Stimulated activated CD8-positive, alpha-beta memory T cell treated with anti-CD3 and anti-CD28 coated beads, Interleukin-7, amount 100 ng/mL, for 1 hour (primary cell): ENCODE measurements at places on chromosomes 1 and 21.

DNA sequence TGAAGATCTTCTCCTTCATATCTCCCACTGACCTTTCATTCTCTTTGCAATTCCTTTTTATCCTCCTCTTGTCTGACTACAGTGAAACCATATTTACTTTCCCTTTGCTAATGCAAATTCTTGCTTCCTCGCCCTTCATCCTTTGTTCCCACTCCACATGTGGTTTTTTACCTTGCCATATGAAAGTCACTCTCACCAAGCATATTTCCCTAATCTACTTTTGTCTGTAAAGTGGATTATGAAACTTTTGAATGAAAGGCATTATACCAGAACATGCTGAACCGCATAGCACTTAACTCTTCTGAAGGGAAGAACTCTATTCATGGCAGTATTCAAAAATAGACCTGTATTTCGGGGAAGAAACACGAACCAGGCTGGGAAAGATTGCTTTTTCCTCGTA, 8.0 kb upstream of the TMPRSS15 start:
- DNase-seq = no peak

GRCh38 chr1:31658721-31659120, 14.0 kb upstream of the PEF1 start:
- DNase-seq = no peak

- DNase-seq = no peak
Measured at GRCh38 chr1:66730462-66730861, 21.8 kb upstream of the DYNLT5 start.

GRCh38 chr1:33410091-33410701, 20.7 kb downstream of the PHC2 start:
- DNase-seq = no peak

DNA sequence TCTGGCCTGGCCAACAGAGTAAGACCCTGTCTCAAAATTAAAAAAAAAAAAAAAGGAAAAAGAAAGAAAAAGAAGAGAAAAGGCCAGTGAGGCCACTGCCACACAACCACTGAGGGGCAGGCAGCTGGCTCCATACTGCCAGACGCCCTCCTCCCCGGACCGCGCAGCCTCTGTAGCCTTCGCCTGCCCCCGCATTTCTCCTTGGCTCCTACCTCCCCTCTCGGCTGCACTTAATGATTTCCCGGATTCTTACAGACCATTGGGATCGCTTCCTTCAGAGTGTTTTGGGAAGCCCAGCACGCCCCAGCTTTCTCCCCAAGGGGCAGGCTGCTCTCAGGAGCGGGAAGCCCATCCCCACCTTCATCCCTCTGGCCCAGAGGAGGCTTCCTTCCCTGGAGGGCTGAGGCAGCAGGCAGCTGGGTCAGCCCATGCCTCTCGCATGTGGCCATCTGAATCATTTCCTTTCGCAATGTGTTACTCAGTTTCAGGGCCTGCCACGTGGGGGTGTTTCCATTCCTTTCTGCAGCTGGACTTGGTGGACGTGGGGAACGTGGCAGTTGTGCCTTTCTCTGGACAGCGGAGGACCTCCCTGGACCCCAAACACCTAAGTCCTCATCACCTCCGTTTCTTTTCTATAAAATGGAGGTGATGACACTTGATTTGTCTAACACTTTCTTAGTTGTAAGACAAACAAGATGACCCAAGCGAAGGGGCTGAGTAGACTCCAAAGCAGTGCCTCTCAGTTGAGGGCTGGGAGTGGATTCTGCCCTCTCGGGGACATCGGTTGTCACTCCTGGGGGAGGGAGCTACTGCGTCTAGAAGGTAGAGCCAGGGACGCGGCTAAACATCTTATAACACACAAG, 2.3 kb downstream of the SLC2A5 start:
- no peak for DNase-seq

DNA sequence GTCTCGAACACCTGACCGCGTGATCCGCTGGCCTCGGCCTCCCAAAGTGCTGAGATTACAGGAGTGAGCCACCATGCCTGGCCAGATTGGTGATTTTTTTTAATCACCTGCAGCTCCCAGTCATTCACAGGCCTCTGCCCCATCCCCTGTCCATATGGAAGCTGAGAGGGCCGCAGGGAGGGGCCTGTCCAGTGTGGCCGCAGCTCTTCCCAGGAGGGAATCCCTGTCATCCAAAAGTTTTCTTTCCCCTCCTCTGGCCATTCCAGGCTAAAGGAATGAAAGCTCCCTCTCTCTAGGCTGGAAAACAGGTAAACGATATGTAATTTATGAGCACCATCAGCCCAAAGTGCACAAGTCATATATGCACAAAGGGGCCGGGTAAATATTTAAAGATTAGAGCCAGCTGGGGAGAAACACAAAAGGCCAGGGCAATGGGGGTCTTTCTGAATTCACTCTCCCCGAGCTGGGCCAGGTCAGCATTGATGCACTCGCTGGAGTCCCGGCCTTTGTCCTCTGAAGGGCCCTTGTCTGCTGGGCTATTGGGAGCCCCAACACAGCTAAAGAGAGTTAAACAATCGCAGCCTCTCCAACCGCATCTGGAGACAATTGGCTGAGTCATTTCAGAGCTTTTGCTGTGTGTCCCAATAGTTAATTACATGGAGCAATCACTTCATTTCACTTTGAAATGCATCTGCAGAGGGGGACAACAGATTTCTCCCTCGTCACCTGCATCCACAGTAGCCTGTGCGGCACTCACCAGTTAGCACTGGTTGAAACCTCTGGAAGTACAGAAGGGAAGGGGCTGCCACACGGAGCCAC, 3.8 kb upstream of the HES3 start:
- no peak for DNase-seq

DNA sequence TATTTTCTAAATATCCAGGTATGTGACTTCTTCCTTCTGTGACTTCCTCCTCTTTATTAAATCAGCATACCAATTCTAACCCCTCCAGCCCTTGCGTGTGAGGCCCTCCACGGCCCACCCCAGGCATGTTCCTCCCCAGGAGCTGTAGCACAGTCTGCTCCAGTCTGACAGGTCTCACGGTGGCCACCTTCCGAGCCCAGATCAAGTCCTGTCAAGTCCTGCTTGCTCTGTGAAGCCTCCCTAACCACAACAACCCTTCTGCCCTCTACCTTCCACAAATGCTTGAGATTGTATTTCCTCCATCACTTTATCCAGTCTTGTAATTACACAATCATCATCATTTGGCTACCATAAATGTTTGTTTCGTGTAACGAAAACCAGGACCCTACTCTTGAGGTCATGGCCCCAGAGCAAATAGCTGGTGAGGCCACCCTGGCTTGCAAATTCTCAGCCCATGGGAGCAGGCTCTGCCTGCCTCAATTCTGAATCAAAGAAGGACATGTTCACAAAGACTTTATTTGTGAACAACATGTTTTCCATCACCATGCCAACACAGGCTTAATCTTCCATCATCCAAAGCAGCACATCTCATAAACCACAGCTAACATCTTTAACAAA, 33.0 kb upstream of the S100A7 start:
- no peak for DNase-seq

GRCh38 chr1:50985094-50985493, 15.0 kb downstream of the CDKN2C start:
- DNase-seq = no peak

DNA sequence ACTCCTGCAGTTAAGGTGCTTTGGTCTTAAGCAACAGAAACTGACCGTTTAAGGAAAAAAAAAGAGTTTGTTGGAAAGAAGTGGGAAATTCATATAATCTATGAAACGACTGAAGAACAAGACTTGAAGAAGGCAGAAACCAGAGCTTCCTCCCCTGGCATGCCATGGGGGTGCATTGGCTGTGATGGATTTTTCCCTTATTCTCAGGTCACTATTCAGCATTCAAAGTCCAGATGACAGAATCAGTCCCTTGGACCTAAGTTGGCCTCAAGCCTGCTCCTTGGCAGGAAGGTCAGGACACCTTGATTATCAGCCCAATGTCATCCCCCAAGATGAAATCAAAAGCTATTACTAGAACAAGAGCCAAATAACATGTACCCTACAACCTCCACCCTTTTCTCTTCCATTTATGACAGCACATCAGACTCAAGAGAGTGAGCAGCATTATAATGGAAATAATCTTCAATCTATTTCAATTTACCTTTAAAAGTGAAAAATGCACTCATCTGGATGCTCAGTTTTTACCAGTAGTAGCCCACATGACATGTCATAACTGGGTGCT, 15.8 kb upstream of the TMEM9 start:
- DNase-seq = no peak

GRCh38 chr1:31848381-31848897, 32.6 kb upstream of the SPOCD1 start:
- DNase-seq = no peak

DNA sequence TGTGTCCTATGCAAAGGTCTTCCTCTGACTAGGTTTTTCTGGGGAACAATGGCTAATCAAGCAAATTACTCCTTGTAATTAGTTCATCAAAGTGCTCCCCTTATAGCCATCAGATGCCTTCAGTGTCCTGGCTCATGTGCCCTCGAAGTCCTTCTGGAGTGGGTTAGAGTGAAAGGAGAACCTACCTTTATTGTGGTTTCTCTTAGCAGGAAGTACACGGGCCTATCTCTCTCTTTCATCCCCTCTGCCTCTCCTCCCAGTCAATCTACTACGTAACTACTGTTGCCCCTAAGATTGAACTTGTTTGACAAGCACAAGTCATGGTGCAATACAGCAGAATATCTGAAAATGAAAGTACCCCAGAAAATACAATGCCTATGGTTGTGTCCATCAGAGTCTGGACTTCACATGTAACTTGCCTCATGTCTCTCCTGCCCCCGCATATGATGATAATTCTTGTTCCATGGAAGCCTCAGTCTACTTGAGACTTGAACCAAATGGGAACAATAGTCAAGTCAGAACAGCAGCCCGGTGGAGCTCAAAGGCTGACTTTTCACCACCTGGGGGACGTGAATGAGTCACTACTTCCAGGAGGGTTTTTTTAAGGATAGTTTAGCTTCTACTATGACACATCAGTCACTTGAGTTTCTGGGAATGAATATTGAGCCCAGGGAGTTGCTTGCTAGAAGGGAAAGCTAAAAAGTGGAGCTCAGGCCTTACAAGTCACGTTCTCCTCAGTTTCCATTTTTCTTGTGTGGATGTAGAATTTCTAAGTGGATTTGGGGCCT, 243.6 kb downstream of the TNR start:
- DNase-seq = no peak

- DNase-seq = no peak
Measured at GRCh38 chr1:36115200-36115669, 9.8 kb downstream of the COL8A2 start.

DNA sequence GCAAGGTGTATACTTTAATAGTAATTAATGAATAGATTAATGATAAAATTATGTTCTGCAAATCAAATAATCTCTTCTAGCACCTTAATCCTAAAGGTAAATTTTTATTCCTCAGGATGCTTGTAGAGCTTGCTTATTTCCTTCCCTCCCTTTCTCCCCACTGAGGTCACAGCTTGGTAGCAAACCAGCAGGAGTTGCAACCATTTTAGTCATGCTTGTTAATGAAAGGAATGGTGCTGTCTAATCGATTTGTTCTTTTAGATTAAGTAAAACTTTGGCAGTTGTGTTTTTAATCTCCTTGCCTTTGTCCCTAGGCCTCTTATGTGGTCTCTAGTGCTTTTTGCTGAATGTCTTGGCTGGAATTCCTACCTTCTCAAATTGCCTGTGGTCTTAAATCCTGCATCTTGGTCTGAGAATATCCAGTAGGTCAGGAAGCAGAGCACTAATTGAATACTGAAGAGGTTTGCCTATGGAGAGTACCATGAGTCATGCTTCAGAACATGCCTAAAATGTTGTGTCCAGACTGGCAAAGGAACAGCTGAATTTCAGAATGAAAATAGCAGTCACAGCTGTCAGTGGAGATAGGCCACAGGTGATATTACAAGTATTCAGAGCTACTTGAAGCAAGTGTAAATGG, 36.3 kb upstream of the RWDD3 start:
- DNase-seq = no peak

DNA sequence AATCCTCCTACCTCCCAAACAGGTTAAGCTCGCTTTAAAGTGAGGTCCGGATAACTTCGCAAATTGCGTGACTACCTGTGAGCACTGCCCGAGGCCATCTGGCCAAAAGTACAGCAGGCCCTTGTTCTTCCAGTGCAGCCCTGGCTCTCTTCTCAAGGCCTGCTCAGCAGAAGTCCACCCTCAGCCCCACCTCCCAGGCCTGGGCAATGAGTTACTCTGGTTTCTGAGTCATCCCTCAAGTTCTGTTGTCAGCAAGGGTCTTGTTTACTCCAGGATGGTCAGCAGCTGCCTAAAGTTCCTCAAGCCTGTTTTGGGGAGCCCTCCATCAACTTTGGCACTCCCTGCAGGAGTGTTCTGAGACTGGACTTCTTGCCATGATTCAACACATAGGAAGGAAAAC, 101.7 kb downstream of the BCAR3 start:
- DNase-seq = no peak
